ENCODE measurements at places on chromosomes 3 and 15. TPM values are rescaled to one million over a fixed set of nuclear protein-coding genes. Genes with fewer than 3 reads are reported as not detected.

DNA sequence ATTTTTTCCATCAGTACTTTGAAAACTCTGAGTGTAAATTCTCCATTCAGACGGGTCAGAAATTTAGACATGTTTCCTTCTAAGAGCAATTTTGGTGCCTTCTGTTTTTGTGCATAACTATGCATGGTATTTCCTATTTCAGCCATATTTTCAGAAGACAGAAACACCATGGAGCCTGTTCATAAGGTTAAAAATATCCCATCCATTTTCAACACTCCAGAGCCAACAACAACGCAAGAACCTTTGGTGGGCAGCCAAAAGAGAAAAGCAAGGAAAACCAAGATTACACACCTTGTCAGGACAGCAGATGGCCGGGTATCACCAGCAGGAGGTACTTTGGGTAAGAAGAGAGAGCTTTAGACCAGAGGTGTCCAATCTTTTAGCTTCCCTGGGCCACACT lies 275.6 kb downstream of the BBX start:
- no peak for DNase-seq
- peaks cover 26% of the 10 kb centered on the region for H3K36me3 ChIP-seq
- no peaks in the 10 kb centered on the region for H3K27me3 ChIP-seq
- H3K4me3 ChIP-seq: no peak overlapping the region
- H3K27ac ChIP-seq: no peak overlapping the region

- no peaks in the 10 kb centered on the region for H3K36me3 ChIP-seq
- H3K27me3 ChIP-seq: peaks cover 18% of the 10 kb centered on the region
- no peak overlapping the region for H3K27ac ChIP-seq
- H3K4me1 ChIP-seq: no peaks in the 10 kb centered on the region
- DNase-seq: no peak
- H3K4me3 ChIP-seq: no peak overlapping the region
These were observed 165.0 kb downstream of the RSL24D1 start for GRCh38 chr15:55031727-55032126.

GRCh38 chr15:45129651-45130129 lies at the start of the genes DUOX1 and DUOXA1:
DUOX1 (plus strand) TSS chr15:45129994; CDS start chr15:45131967, 1,973 bp downstream.
DUOXA1 (minus strand) TSS chr15:45129879; CDS start chr15:45123014, 6,865 bp downstream.
- H3K4me1 ChIP-seq: peaks cover 12% of the 10 kb centered on the region
- H3K27me3 ChIP-seq: peaks cover 100% of the 10 kb centered on the region
- peak within 1 kb of the TSS; percentile 19 for H3K4me3 ChIP-seq
- no peaks in the 10 kb centered on the region for H3K36me3 ChIP-seq
- no peak within 1 kb of the TSS for H3K27ac ChIP-seq

GRCh38 chr15:43277901-43278300 lies 11.2 kb upstream of the TGM5 start:
- H3K27me3 ChIP-seq: no peaks in the 10 kb centered on the region
- peaks cover 7% of the 10 kb centered on the region for H3K4me1 ChIP-seq
- DNase-seq: no peak
- no peaks in the 10 kb centered on the region for H3K36me3 ChIP-seq

GRCh38 chr15:29309139-29309538 lies 39.5 kb upstream of the NSMCE3 start:
- H3K27me3 ChIP-seq: no peaks in the 10 kb centered on the region
- no peaks in the 10 kb centered on the region for H3K36me3 ChIP-seq
- DNase-seq: no peak
- H3K4me1 ChIP-seq: no peaks in the 10 kb centered on the region

DNA sequence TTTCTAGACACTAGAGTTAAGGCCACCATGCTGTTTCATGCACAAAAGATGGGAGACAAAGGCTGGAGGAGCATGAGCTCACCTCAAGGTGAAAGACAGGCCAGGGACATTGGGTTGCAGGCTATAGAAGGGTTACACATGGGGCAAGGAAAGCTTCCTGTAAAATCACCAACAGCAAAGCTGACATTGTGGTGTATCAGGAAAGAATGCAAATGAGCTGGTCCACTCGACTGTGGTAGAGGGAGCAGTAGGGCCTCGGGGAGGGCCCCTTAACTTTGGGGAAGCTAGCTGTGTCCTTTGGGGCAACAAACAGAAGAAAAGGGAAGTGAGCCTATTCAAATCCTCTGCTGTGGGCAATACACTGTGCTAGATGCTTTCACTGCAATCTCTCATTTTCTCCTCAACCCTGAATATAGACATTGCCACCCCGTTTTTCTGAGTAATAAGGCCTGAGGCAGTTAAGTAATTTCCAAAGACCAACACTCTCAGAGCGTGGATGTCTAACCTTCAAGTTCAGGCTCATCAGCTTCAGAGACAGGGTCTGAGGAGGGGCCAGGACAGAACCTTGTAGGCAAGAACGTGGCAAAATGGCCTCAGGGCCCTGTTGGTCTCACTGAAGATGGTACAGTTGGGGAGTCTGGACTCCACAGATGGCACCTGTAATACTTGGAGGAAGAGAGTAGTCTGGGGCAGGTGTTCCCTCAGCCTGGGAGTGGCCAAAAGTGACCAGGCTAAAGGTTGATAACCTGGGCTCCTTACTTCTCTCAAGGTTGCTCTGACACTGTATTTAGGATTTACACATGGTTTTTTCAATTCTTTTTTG lies 24.1 kb downstream of the CX3CR1 start:
- H3K36me3 ChIP-seq: no peaks in the 10 kb centered on the region
- peaks cover 42% of the 10 kb centered on the region for H3K27me3 ChIP-seq
- no peak for DNase-seq
- no peak overlapping the region for H3K4me3 ChIP-seq

GRCh38 chr3:88219138-88219792 lies 69.5 kb downstream of the C3orf38 start:
- no peak overlapping the region for H3K4me3 ChIP-seq
- no peak overlapping the region for H3K27ac ChIP-seq
- H3K4me1 ChIP-seq: peaks cover 10% of the 10 kb centered on the region
- peak; percentile 62 for DNase-seq
- H3K27me3 ChIP-seq: no peaks in the 10 kb centered on the region

DNA sequence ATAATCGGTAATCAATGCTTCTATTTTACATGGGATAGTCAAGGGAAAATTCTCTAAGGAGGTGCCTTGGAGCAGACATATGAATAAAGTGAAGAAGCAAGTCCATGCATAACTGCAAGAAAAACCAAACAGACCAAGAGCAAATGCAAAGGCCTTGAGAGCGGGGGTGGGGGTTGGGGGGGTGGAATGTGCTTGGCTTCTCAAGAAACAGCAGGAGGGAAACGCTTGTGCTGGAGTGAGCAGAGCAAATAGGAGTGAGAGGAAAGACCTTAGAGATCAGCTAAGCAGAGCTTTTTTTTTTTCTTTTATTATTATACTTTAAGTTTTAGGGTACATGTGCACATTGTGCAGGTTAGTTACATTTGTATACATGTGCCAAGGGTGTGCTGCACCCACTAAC lies 260.8 kb downstream of the ARPP21 start:
- no peak overlapping the region for H3K4me3 ChIP-seq
- no peak overlapping the region for H3K27ac ChIP-seq
- H3K27me3 ChIP-seq: no peaks in the 10 kb centered on the region
- H3K4me1 ChIP-seq: no peaks in the 10 kb centered on the region

DNA sequence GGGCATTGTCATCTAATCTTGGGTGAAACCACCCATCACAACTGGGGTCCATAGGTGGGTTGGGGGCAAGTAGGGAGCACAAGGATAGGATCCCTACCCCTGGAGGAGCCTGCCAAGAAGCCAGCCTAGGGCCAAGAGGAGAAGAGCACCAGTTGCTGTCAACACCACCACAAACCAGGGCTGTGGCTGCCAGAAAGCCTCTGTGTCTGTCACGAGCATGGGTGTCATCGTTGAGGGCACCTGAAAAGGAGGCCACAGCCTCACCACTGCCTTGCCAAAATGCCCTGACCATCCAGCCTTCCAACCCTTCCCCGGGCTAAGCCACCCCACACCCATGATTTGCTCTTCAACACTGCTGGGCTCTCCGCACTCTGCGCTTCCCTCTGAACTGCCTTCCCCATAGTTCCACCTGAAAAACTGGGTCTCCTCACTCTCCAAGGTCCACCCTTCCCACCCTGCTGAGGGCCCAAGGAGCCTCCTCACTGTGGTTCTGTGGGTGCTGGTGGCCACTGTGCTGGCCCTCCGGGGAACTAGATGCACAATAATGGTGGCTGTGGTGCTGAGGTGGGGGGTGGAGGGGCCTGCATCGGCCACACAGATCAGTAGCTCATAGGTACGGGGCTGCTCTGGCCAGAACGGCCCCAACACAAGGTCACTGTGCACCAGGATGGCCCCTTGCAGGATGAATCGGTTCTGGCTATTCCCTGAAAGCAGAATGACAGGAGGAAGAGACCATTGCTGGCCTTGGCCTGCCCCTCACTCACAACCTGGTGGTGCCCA lies 6.2 kb upstream of the IP6K1 start:
- DNase-seq: no peak
- no peaks in the 10 kb centered on the region for H3K36me3 ChIP-seq
- no peak overlapping the region for H3K27ac ChIP-seq
- H3K27me3 ChIP-seq: no peaks in the 10 kb centered on the region

DNA sequence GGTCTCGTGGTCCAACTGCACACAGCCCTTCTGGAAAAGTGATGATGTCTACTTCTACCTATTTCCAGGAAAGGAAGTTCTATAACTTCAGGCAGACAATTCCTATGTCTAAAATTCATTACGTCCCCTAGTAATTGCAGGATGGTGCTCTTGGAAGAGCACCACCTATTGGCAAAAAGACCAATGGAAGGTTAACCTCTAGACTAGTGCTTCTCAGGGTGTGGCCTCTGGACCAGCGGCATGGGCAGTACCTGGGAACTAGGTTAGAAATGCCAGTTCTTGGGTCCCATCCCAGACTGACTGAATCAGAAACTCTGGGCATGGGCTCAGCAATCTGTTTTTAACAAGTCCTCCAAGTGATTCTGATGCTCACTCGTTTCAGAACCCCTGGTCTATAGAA lies 258.3 kb upstream of the ICE2 start:
- H3K27ac ChIP-seq: no peak overlapping the region
- no peak overlapping the region for H3K4me3 ChIP-seq
- H3K4me1 ChIP-seq: peaks cover 6% of the 10 kb centered on the region
- no peak for DNase-seq

- peaks cover 16% of the 10 kb centered on the region for H3K27me3 ChIP-seq
- H3K4me1 ChIP-seq: no peaks in the 10 kb centered on the region
- H3K27ac ChIP-seq: no peak overlapping the region
- no peaks in the 10 kb centered on the region for H3K36me3 ChIP-seq
- no peak overlapping the region for H3K4me3 ChIP-seq
These were observed 215.0 kb upstream of the IGF1R start for GRCh38 chr15:98433346-98433745.

DNA sequence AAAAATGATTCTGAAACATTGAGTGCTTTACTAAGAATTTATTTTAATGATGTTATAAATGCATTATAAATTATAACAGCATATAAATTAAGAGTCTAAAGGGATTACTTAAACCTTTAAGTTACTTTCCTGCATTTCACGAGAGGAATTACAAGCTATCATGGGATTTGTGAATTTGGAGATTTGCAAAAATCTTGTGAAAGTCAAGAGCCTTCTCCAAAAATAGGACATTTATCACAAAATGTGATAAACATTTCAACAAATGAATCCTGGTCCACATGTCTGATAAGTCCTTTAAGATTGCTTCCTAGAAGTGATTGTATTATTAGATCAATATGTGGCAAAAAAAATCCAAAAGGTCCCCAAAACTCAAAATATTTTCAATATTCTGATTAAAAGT lies 154.5 kb downstream of the ATP8B4 start:
- H3K36me3 ChIP-seq: no peaks in the 10 kb centered on the region
- DNase-seq: no peak
- no peak overlapping the region for H3K4me3 ChIP-seq
- H3K4me1 ChIP-seq: no peaks in the 10 kb centered on the region
- H3K27ac ChIP-seq: no peak overlapping the region

- H3K4me1 ChIP-seq: no peaks in the 10 kb centered on the region
- H3K27me3 ChIP-seq: no peaks in the 10 kb centered on the region
- no peaks in the 10 kb centered on the region for H3K36me3 ChIP-seq
- no peak overlapping the region for H3K4me3 ChIP-seq
These were observed 53.1 kb downstream of the CD47 start for GRCh38 chr3:108037770-108038169.

GRCh38 chr3:122969585-122970469 lies 57.7 kb downstream of the SEMA5B start:
- no peaks in the 10 kb centered on the region for H3K36me3 ChIP-seq
- H3K27me3 ChIP-seq: no peaks in the 10 kb centered on the region
- no peak overlapping the region for H3K4me3 ChIP-seq
- no peak overlapping the region for H3K27ac ChIP-seq
- peaks cover 15% of the 10 kb centered on the region for H3K4me1 ChIP-seq
- no peak for DNase-seq

DNA sequence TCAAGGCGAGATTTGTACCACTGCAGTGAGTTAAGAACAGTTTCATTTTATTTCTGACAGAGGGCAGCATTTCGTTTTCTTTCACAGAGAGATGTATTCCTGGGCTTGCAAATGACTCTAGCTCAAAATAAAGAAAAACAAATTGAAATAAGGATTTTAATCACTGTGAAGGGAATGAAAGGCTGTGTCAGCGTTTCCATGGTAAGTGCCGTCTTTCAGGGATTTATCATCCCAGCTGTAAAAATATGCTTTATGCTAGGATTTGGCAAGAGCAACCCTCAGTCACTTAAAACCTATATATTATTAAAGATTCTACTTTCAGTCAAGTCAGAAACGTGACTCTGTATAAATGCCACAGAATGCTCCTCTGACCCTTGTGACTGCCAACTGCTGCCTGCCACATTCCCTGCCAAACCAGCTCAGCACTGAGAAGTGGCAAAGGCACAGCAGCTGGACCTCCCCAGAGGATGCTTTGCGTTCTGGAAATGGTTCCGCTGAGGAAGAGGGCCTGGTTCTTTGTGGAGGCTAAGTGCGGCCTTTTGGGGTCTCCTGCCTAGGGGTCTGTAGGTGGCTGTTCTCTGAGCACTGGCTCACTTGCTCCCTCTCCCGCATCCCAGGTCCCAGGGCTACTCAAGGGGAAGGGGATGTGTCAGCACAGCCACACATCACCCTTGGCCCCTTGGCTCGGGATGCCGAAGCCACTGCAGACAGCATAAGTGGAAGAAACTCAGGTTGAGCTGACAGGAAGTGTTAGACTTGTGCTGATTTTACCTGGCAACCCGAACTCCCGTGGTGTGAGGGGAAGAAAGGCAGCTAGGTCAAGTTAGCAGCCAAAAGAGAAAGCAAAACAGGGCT lies 56.6 kb upstream of the POMGNT2 start:
- H3K27me3 ChIP-seq: no peaks in the 10 kb centered on the region
- no peak overlapping the region for H3K27ac ChIP-seq
- H3K4me1 ChIP-seq: no peaks in the 10 kb centered on the region
- DNase-seq: no peak

The SLC6A1 gene
- 0.45 TPM for total RNA-seq

The MYRIP gene
- total RNA-seq: 0.48 TPM

The ZNF710 gene
- 64.4 TPM for total RNA-seq

The FBXW12 gene
- total RNA-seq: 0.44 TPM

The PP2D1 gene
- not detected for total RNA-seq

The CD86 gene
- total RNA-seq: not detected

The SPATA12 gene
- total RNA-seq: not detected

The PLCB2 gene
- total RNA-seq: 8.7 TPM

The ELL3 gene
- 2.7 TPM for total RNA-seq

The MKRN2OS gene
- not detected for total RNA-seq

The CGGBP1 gene
- total RNA-seq: 95.5 TPM

The KBTBD12 gene
- total RNA-seq: not detected

The TMEM89 gene
- 0.51 TPM for total RNA-seq

The FEZF2 gene
- total RNA-seq: 0.28 TPM

The UBXN7 gene
- 82.7 TPM for total RNA-seq
